ENCODE measurements at places on chromosomes 3 and 15.

DNA sequence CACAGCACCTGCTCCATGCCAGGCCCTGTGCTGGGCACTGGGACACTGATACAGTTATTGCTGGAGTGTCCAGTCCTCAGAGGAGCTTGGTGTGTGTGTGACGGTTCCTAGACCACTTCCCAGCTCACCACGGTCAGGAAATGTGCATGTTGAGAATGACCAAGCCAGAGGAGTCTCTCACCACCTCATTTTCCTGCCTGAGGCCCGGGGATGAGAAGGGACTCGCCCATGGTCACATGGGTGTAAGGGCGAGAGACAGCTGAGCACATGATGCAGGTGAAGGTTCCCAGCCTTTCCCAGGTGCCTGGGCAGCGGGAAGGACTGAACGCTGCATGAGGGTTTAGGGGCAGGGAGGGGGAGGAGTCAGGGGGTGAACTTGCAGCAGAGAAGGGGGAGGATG, 180.9 kb upstream of the TLE3 start:
- DNase-seq = no peak

- DNase-seq = no peak
These were observed 120.9 kb upstream of the PDZRN3 start for GRCh38 chr3:73745526-73746191.

DNA sequence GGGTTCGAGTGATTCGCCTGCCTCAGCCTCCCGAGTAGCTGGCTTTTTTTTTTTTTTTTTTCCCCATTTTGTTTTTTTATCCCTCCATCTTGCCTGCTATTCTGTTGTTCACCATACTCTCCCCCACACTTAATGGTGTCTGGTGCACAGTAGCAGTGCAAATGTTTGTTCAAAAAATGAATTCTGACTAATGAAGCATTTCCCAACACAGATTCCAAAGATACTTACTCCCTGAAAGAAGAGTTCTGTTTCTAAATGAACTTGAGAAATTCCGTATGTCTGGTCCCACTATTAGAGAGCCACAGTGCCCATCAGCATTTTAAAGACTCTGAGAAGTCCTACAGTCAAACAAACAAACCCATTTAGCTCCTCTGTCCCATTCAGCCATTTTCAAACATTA, 9.5 kb downstream of the EDEM1 start:
- no peak for DNase-seq

DNA sequence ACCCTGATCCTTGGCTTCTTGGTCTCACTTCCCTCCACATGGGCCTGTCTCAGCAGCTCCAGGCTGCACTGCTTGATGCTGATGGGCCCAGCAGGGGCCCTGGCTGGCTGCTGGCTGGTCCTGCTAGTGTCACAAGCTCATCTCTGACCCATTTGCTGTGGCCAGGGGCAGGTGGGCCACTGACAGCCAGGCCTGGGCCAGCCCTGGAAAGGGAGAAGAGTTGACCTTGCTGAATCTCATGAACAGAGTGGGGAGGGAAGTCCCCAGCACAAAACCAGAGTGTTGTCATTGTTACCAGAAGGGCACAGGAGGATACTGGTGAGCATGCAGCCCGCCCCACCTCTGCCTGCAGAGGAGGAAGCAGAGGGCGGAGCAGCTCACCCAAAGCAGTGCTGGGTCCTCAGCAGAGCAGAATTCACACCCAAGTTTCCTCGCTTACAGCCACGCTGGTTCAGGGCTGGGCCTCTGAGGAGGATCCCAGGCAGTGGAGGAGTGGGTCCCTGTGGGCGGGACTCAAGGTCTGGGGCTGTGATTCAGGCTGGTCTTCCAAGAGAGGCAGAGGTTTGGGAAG, 7.6 kb upstream of the KLF15 start:
- no peak for DNase-seq

GRCh38 chr3:43695443-43695842, 4.7 kb downstream of the ABHD5 start:
- DNase-seq = no peak

GRCh38 chr3:146968204-146968651, 363.1 kb upstream of the PLSCR5 start:
- no peak for DNase-seq

DNA sequence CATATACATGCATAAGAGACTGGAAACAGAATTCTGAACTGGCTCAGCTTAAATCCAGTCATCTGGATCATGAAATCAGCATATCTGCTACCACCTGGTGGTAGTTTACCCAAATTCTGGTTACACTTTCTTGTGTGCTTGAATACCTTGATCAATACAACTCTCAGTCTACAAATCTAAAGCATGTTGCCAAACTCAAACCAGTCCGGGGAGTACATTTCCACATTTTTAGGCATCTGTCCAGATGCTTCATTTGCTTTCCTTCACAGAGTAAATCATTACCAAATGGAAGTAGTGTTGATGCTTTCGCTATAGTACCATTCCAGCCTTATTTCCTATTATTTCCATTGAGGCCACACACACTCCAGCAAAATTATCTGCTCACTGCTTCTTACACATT, 126.4 kb downstream of the P2RY1 start:
- DNase-seq = no peak

DNA sequence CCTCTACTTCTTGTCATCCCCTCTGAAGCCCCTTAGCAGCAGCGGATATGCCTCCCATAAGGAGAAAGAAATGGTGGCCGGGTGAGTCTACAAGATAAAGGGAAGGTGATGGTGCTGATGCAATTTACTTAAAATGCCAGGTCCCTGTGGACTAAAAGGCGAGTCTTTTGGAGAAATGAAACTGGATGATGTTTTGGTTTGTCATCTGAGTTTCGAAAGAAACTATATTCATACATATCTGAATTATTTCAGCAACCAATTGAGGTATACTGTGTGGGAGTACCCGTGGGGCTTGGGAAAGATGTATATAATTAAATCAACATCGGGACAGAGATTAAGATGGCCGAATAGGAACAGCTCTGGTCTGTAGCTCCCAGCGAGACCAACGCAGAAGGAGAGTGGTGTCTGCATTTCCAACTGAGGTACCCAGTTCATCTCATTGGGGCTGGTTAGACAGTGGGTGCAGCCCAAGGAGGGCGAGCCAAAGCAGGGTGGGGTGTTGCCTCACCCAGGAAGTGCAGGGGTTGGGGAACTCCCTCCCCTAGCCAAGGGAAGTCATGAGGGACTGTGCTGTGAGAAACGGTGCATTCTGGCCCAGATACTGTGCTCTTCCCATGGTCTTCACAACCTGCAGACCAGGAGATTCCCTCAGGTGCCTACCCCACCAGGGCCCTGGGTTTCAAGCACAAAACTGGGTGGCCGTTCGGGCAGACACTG, 210.6 kb upstream of the CHRM5 start:
- no peak for DNase-seq

DNA sequence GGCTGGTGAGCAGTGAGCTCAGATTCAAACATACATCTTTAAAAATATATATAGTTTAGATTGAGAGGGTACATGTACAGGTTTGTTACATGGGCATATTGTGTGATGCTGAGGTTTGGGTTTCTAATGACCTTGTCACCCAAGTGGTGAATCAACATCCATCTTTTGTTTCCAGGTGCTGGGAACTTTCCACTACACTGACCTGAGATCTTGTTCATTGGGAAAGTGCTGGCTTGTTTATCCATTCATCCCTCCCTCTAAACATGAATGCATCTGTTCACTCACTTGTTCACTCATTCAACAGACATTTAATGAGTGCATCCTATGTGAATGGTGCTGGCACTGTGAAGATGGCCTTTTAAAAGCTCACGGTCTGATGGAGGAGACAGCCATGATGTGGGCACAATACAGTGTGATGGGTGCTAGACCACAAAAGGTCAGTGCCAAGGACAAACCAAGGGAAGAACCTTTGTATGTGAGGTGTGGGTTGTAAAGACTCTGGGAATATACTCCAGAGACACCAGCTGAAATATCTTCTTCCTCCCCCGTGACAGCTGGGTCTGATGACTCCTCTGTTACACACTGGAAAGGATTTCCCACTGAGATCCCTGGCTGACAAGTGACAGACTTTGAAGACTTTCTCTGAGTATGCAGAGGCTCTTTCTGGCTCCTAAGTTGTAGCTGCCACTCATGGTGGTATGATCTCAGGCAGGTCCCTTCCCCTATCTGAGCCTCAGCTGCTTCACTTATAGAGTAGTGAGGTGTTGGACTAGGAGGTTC, 16.2 kb upstream of the ITGA11 start:
- DNase-seq = no peak

- no peak for DNase-seq
These were observed 9.3 kb downstream of the CCDC33 start for GRCh38 chr15:74245342-74245931.

GRCh38 chr3:109685084-109686079, 348.0 kb upstream of the DPPA4 start:
- DNase-seq = no peak

DNA sequence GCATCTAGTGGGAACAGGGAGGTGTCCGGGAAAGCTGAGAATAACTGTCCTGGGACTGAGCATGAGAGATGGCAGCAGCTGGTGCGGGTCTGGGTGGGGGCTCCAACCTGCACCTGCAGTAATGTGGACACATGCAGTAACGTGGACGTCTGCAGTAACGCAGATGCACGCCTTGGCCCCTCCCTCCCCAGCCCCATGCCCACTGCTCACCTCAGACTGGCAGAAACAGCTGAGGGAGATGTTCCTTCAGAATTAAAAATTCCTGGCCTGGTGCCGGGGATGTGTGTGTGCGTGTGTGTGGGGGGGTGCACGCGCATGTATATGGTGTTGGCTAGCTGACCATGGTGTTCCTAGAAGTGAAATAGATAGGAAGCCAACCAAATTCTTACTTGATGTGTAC, 86.7 kb upstream of the OXTR start:
- DNase-seq = no peak

- DNase-seq = no peak
These were observed 57.8 kb downstream of the ZNF621 start for GRCh38 chr3:40582401-40583027.

DNA sequence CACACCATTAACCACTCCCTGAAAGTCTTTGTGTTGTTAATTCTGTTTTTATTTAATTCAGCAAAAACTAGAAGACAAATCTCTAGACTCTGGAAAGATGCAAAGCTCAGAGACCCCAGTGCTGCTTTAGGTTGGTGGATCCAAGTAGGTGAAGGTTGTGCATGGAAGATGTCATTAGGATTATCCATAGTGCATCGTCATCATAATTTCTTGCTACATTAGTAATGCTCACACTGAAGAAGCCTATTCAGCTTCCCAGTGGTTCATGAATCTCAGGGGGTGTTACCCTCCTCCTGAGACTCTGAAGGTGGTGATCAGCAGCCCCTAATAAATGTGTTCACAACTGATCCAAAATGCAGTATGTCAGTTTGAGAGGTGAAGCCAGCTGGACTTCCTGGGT, 272.8 kb downstream of the CD47 start:
- no peak for DNase-seq

GRCh38 chr3:23161896-23162570, 41.1 kb upstream of the UBE2E2 start:
- DNase-seq = no peak

- no peak for DNase-seq
These were observed 178.0 kb upstream of the UMPS start for GRCh38 chr3:124552224-124552623.

DNA sequence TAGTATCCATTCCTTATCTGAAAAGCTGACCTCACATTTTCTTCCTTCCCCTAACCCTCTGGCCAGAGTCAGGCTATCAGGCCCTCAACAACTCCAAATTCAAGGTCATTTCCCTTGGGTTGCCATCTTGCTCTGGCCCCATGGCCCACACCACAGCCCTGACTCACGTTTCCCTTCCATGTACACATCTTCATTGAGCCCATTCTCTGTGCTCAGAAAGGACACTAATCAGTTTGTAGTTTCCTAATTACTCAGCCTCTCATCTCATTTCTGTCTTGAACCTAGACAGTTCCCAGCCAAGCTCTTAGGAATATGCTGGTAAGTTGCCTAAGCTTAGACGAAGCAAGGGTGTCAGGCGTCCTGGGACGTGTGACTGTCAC, 14.9 kb downstream of the TGM5 start:
- no peak for DNase-seq

DNA sequence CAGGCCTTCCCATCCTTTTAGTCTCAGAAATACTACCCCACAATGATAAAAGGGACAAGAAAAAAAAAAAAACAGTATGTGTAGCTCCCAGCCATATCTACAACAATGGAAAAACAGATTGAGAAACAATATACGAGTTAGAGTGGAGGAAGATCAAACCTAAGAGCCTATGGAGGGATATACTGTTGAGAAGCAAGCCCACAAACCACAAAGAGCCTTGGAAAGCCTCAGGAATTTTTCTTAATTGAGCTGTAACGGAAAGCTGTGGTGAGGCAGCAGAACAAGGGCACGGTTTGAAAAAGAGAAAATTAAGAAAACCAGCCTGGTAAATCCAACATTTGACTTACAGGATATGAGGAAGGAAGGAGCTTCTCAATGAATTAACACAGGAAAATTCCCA, 21.4 kb downstream of the KPNA1 start:
- no peak for DNase-seq

DNA sequence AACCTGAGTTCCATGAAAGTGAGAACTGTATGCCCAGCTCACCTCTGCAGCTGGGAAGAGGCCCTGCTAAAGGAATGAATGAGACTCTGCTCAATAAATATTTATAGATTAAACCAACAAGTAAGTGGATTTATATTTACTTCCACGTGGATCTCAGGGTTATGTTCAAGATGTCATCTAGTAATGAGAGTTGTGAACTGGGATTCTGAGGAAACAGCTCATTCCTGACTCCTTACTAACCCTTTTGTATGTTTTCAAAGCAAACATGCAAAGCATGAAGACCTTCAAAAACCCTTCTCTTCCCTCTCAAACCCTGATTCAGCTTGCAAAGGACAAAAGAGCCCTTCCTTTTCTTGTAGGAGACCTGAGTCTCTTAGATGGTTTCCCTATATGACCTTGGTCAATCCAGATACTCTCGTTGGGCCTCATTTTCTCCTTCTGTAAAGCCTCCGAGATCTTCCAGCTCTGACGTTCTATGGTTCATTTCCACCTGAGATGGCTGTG, 53.4 kb downstream of the LSM3 start:
- no peak for DNase-seq

GRCh38 chr15:87944050-87944449, 312.5 kb downstream of the NTRK3 start:
- DNase-seq = no peak

DNA sequence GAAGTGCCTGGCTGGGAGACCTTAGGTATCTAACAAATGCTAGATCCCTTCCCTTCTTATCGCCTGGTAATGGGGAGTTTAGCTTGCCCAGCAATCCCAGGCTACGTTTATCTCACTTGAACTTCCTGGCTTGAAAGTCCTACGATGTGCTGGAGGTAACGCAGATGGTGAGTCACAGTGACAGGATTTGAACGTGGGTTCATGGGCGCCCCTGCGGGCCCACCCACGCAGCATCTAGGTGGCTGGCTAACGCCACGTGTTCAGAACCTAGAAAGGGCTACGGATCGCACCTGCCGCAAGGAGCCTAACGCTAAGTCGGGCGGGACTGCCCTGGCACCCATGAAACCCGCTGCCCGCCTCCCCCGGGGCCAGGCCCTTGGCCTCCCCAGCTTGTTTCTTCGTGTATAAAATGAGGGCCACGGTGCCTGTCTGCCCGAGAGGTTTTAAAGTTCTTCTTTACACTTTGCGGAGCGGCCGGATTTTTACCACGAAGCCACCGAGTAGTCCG, 600 bp upstream of the USP3 start:
- DNase-seq = no peak
